ENCODE measurements at places on chromosomes 1 and 21.

DNA sequence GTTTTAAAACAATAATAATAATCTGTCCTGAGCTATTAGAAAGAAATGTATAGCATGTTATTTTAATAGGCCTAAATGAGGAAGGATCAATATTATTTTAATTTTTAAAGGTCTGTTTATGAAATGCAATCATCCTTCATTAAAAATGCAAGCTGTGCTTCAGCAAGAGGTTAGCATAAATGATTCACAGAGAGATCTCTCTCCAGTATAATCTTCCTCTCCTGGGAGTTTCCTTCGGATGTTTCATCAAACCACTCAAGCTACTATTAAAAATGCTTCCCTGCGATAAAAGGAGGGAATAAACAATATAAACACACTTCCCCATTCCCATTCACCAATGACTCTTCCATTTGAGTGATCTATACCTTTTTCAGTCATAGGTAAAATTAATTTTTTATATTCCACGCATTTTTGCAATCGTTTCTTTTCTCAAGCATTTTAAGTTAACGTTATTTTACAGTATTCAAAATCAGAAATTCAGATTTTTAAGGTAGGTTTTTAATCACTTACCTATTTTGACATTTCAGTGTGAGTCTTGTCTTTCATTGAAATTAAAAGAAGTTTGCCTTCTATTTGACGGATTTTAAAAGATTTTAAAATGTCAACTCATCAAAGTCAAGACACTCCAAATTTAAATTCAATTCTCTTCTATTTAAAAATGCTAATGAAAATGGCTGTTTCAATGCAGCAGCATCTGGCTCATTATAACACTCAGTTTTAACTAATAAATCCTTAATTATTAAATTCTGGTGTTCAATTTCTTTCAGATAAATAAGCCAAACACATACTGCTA, 64.3 kb downstream of the RERE start:
- DNase-seq = no peak

- DNase-seq = no peak
Observed at GRCh38 chr1:28896609-28896986, 17.8 kb upstream of the EPB41 start.

- DNase-seq = peak; percentile 7
Observed at GRCh38 chr1:8941906-8942305, 3.8 kb upstream of the CA6 start.

- DNase-seq = no peak
Observed at GRCh38 chr1:244021427-244021826, 29.7 kb upstream of the ZBTB18 start.

- DNase-seq = no peak
Observed at GRCh38 chr1:171122299-171122698, 31.6 kb downstream of the FMO3 start.

GRCh38 chr1:115977499-115978258, 1.4 kb downstream of the SLC22A15 start:
- DNase-seq = no peak

DNA sequence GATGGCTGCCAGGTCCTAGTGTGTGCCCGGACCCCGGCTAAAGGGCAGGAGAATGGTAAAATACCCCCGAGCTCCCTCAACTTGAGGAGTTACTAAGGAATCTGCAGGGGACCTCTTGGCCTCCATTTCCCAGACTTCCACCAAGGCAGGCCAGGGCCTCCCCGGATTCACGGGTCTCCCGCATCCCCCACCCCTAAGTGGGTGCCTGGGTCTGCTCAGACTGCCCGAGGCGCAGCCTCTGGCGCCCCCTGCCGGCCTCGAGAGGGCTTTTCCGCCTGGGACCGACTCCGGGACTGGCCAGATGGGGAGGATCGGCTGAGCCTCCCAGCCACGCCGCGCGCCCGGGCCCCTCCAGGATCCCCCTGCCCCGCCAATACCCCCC, 1.7 kb downstream of the PLEKHG5 start:
- DNase-seq = peak; percentile 53

- no peak for DNase-seq
Observed at GRCh38 chr21:39923476-39923875, 56.2 kb downstream of the PCP4 start.

DNA sequence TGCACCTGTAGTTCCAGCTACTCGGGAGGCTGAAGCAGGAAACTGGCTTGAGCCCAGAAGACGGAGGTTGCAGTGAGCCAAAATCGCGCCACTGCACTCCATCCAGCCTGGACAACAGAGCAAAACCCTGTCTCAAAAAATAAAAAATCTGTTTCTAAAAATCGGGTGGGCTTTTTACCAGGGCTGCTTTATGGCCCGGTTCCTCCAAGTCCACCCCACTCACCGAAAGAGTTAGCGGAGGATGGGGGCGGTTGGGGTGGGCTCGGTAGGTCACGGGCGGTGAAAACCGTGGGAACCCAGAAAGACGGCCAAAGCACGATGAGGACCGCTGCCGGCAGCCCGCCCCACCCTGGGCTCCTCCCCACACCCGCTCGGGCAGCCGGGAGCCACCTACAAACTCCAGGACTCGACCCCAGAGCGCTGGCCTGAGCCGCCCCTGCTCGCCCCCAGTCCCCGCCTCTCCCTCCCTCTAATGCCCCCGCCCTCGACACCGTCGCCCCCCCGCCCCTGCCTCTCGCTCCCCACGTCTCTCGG, 846 bp upstream of the PER3 start:
- DNase-seq = peak; percentile 8

DNA sequence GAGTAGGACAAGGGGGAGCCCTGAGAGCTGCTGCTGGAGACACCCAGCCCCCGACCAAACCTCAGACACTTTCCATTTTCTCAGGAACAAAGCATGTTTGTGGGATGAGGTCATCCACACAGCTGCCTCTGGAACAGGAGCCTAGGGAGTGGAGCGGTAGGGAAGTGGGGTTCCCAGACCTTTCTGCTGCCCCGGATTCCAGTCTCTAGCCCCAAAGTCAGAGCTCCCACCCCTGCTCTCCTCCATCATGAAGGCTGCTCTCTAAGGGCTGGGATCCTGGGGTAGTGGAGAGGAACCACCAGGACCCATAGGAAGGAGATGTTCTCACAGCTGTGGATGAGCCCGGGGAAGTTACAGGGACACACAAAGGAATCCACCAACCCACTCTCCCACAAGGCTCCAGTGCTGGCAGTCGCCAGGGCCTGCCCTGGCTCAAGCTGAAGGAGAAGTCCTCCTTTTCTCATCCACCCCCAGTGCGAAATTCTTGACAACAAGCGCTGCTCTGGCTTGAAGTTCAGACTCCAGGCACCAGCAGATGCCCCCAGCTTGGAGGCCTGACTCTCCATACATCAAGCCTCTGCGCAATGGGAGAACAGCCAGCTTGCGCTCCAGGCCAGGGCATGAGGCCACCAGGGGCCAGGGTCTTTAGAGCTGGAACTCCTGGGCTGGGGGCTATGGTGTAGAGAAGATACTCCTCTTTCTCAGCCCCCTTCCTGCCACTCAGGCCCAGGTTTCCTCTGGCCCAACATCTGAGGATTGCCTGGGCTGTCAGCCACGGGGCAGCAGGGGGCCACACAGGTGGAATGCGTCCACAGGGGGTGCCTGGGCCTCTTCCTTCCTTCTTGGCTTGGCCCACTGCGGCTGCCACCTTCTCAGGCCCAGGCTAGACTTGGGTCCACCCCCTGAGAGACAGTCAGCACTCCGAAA, 4.5 kb downstream of the FHL3 start:
- DNase-seq = no peak

GRCh38 chr1:245007852-245008251, 143.5 kb upstream of the HNRNPU start:
- no peak for DNase-seq

GRCh38 chr1:25640646-25641328, 24.2 kb downstream of the MAN1C1 start:
- no peak for DNase-seq

- no peak for DNase-seq
Observed at GRCh38 chr1:247322442-247322841, 9.2 kb downstream of the ZNF496 start.

Data from AML-193 (cell line).